Foreskin keratinocyte (primary cell): ENCODE measurements at places on chromosomes 3 and 15. TPM values are rescaled to one million over a fixed set of nuclear protein-coding genes. Genes with fewer than 3 reads are reported as not detected.

MTHFS gene
- 20.1 and 23.1 TPM in 2 replicates for total RNA-seq

LYZL4 gene
- total RNA-seq = not detected in 2 replicates

- DNase-seq = no peak
Observed at GRCh38 chr3:98809557-98809956, 46.4 kb downstream of the ST3GAL6 start.

DNA sequence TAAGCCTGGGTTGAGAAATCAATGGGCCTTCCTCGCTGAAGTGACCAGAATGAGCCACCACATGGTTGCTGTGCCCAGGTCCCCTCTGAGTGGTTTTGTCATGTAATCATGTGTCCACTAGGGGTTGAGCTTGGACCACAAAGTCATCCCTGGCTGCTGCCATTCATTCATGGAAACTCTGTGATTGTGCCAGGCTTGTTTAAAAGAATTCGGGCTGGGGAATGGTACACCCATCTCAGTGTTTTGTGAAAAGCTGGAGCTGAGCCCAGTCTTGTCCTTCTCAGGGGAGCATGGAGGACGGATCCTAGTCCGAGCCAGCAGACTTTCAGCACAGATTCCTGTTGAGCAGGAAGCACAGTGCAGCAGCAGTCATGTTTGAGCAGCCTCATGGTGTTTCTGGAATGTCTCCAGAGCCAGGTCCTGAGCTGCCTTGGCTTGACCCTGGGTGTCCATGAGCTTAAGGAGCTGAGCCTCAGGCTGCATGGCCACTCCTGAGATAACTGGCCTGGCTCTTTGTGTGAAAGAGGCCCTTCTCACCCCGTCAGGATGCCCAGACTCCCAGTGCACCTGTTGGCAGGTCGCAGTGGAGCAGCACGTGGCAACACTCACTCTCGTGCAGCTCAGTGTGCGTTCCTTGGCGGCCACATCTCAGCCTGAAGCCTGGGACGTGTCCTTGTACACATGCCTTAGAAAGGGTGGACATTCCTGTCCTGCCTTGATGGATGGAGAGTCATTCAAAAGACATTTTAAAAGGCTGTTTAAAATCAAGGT, 260.3 kb upstream of the TPM1 start:
- DNase-seq = peak; percentile 39

GRCh38 chr3:16529264-16529663, 15.8 kb upstream of the RFTN1 start:
- DNase-seq = no peak
